Uterus (tissue), 4 donors: ENCODE measurements at places on chromosomes 7 and 10. TPM values are rescaled to one million over a fixed set of nuclear protein-coding genes. Genes with fewer than 3 reads are reported as not detected.

- peak; percentile 71 for DNase-seq
- H3K4me1 ChIP-seq, result no peaks in the 10 kb centered on the region
- no peaks in the 10 kb centered on the region for H3K36me3 ChIP-seq
- H3K27me3 ChIP-seq, result no peaks in the 10 kb centered on the region
- H3K27ac ChIP-seq, result peak overlapping the region; percentile 55
- H3K4me3 ChIP-seq, result no peak overlapping the region
Measured at GRCh38 chr10:30840395-30841050, 191.1 kb downstream of the ZNF438 start.

DNA sequence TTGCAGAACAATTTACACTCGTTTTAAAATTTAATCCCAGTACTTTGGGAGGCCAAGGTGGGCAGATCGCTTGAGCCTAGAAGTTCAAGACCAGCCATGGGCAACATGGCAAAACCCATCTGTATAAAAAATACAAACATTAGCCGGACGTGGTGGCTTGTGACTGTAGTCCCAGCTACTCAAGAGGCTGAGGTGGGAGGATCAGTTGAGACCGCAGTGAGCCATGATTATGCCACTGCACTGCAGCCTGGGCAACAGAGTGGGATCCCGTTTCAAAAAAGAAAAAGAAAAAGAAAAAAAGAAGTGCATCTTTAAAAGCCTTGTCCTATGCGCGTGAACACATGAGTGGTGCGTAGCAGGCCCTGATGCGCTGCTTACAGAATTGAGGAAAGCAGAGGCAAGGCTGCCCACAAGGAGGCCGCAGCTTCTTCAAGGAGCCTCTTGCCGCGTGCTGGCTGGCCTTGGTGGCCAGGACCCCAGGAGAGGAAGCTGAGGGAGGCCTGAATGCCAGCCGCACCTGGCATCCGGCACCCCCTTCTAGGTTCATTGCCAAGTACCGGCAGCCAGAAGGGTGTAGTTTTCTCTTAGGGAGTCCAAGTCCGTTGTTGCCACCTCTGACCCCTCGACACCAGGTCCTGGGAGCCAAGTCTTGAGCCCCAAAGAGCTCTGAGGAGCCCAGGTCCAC, 124.5 kb downstream of the UBE2H start:
- H3K27ac ChIP-seq, result no peak overlapping the region
- H3K27me3 ChIP-seq, result no peaks in the 10 kb centered on the region
- no peak for DNase-seq

- H3K4me1 ChIP-seq, result no peaks in the 10 kb centered on the region
- no peak overlapping the region for H3K27ac ChIP-seq
- H3K36me3 ChIP-seq, result no peaks in the 10 kb centered on the region
- DNase-seq, result no peak
- H3K4me3 ChIP-seq, result no peak overlapping the region
Measured at GRCh38 chr10:94264085-94264484, 98.7 kb downstream of the NOC3L start.

- no peaks in the 10 kb centered on the region for H3K36me3 ChIP-seq
- no peak overlapping the region for H3K4me3 ChIP-seq
- no peaks in the 10 kb centered on the region for H3K4me1 ChIP-seq
- DNase-seq, result no peak
- H3K27ac ChIP-seq, result no peak overlapping the region
Measured at GRCh38 chr10:51371743-51372142, 297.5 kb downstream of the PRKG1 start.

DNA sequence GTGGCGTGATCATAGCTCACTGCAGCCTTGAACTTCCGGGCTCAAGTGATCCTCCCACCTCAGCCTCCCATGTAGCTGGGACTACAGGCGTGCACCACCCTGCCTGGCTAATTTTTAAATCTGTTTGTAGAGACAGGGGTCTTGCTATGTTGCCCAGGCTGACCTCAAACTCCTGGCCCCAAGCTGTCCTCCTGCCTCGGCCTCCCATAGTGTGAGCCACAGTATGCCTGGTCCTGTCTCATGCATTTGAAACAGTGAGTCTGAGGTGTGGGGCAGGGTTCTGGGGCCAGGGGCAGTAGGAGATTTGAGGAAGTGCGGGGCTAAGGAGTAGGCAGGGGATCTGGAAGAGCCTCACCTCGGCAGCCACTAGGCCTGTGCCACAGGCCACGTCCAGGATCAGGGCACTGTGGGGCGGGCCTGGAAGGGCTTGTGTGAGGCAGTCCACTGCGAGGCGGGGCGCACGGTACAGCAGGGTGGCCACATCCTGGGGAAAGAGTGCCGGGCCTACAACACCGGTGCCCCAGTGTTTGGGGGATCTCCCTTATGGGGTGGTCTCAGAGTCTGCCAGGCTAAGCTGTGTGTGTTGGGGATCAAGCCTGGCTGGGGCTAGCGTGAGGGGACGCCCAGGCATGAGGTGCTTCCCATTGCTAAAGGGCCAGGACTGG, 1.5 kb downstream of the METTL27 start:
- no peak for DNase-seq
- H3K27me3 ChIP-seq, result no peaks in the 10 kb centered on the region
- no peak overlapping the region for H3K27ac ChIP-seq

DNA sequence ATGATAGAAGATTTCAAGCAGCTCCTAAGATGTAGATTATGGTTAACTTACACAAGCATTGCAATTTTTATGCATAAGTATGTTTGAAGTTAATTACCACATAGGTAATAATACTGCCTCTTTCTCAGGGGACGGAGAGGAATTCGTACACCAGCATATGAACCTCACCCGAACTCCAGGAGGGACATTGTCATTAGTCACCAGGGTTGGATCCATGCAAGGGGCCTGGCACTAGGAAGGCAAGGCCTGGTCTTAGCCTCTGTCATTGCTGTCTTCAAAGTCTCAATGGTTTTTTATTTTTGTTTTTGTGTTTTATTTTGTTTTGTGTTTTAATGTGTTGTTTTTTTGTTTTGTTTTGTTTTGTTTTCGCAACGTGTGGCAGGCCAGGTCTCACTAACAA, 145.6 kb upstream of the PPP2R2D start:
- H3K36me3 ChIP-seq, result no peaks in the 10 kb centered on the region
- no peaks in the 10 kb centered on the region for H3K27me3 ChIP-seq
- H3K4me3 ChIP-seq, result no peak overlapping the region
- H3K27ac ChIP-seq, result no peak overlapping the region
- no peaks in the 10 kb centered on the region for H3K4me1 ChIP-seq

- no peak for DNase-seq
- H3K4me3 ChIP-seq, result no peak overlapping the region
- H3K27ac ChIP-seq, result no peak overlapping the region
- H3K36me3 ChIP-seq, result no peaks in the 10 kb centered on the region
Measured at GRCh38 chr7:78487464-78487863, 688.9 kb downstream of the PHTF2 start.

DNA sequence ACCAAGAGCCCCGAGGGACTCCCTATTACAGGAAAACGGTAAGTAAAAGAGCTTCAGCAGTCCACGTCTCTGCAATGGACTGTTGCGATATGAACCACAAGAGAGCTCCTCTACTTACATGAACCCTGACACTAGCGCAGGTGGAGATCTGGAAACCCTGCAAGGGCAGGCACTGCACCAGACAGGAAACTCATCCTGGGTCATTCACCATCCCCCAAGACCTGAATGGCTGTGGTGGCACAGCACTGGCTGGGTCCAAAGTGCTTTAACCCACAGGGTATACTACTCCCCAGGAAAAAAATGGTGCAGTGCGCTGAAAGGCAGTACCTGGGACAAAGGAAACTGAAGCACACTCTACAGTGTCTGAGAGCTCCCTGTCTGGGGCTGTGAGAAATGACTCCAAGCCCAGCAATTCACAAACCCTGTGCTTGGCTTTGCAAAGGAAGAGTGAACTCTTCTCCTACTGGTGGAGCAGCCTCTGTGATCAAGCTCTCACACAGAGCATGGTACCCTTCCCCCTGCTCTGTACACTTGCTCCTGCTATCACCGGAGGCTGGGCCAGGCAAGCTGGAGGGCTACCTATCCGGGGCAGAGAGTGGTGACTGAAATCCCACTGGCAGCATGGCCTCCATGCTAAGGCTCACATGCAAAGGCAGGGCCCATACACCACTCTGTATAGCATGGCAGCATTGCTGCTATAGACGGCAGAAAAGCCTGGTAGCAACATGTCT, 44.9 kb downstream of the HIBADH start:
- H3K36me3 ChIP-seq, result no peaks in the 10 kb centered on the region
- no peak for DNase-seq

DNA sequence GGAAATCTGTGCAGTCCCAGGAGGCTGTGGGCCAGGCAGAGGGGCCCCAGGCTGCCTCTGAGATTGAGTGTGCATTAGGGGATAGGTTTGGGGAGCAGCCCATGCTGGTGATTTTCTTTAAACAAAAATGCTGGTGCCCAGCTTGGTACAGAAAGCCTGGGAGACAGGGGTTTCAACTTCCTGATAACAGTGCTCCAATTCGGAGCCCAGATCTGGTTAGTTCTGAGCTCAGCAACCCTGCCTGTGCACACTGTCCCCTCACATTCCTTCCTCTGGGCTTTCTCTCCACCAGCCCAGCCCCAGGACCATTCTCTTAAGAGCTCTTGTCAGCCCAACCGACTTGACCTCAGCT, 379.2 kb upstream of the ZMIZ1 start:
- H3K4me3 ChIP-seq, result no peak overlapping the region
- H3K4me1 ChIP-seq, result no peaks in the 10 kb centered on the region
- no peak for DNase-seq
- no peaks in the 10 kb centered on the region for H3K27me3 ChIP-seq

DNA sequence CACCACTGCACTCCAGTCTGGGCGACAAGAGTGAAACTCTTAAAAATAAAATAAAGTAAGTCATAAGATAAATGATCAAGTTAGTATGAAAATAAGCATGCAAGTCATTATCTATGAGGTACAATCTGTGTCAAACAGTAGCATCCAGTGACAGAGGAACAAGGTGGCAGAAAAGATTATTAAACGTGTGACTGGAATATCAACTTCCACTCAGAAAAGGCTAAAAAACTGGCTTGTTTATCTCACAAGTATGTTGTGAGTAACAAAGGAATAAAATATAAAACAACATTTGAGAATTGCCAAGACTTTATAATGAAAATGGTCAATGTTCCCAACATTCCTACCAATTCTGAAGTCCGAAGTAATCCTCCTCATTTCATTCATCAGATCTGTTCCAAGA, 30.3 kb downstream of the ITGB1 start:
- no peaks in the 10 kb centered on the region for H3K4me1 ChIP-seq
- H3K4me3 ChIP-seq, result no peak overlapping the region
- H3K36me3 ChIP-seq, result no peaks in the 10 kb centered on the region
- no peak overlapping the region for H3K27ac ChIP-seq
- no peak for DNase-seq

GRCh38 chr7:27329909-27330308, 87.3 kb downstream of the EVX1 start:
- no peaks in the 10 kb centered on the region for H3K36me3 ChIP-seq
- no peaks in the 10 kb centered on the region for H3K27me3 ChIP-seq
- H3K4me1 ChIP-seq, result no peaks in the 10 kb centered on the region
- H3K4me3 ChIP-seq, result no peak overlapping the region
- DNase-seq, result no peak

DNA sequence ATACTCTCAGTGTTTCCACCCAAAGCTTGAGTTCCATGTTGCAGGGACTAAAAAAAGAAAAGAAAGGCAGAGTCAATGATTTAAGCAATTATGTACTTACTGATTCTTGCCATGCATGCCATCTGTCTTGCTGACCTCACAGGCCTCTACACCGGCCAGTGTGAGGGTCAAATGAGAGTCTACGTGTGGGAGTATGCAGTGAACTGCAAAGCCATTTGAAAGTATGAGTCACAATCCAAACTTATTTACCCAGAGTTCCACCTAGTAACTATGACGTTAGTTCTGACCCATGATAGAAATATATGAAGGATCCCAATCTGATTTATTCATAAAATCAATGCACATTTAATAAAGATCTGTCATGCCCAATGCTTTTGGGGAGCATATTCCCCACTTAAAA, 26.5 kb downstream of the PDE1C start:
- H3K27me3 ChIP-seq, result no peaks in the 10 kb centered on the region
- H3K36me3 ChIP-seq, result no peaks in the 10 kb centered on the region
- no peak overlapping the region for H3K27ac ChIP-seq
- no peak overlapping the region for H3K4me3 ChIP-seq

- H3K36me3 ChIP-seq, result no peaks in the 10 kb centered on the region
- no peaks in the 10 kb centered on the region for H3K27me3 ChIP-seq
- no peaks in the 10 kb centered on the region for H3K4me1 ChIP-seq
- no peak overlapping the region for H3K27ac ChIP-seq
- no peak overlapping the region for H3K4me3 ChIP-seq
- no peak for DNase-seq
Measured at GRCh38 chr7:50204581-50204980, 99.9 kb upstream of the IKZF1 start.

- H3K27ac ChIP-seq, result peak overlapping the region; percentile 94
- peaks cover 3% of the 10 kb centered on the region for H3K4me1 ChIP-seq
- no peak for DNase-seq
Measured at GRCh38 chr7:73739387-73739767, 775 bp upstream of the ABHD11 start.

DNA sequence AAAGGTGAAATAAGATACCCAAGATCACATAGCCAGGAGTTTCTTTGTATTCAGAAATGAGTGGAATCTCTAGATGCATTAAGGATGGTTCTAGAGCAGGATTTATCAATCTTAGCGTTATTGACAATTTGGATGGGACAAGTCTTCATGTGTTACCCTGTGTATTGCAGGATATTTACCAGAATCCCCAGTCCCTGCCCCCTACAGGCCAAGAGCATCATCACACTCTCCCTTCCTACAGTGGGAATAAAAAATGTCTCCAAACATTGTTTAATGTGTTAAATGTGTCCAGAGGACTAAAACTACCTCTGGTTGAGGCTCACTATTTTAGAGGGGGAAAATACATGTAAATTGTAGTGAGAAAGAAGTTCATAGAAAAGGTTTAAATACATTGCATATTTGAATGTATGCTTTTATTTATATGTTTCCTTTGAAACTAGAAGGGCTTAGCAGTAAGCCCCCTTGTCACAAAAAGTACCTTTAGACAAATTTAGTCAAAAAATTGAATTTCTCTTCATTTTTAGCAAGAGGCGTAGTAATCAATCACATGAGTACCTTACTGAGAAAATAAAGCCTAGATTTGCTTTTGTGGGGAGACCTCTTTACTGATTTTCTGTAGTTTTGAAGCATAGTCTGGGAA, 141.2 kb downstream of the MLLT10 start:
- H3K27ac ChIP-seq, result no peak overlapping the region
- DNase-seq, result no peak
- H3K4me1 ChIP-seq, result no peaks in the 10 kb centered on the region
- H3K4me3 ChIP-seq, result no peak overlapping the region

Gene LCOR
- 2,027 TPM for total RNA-seq

Gene CPN1
- total RNA-seq, result not detected

Gene ZYX
- 73.2 TPM for total RNA-seq

Gene MRPS24
- total RNA-seq, result 134 TPM

Gene GRM3
- 2.1 TPM for total RNA-seq

Gene IFIT2
- total RNA-seq, result 1.5 TPM

Gene OR2A5
- not detected for total RNA-seq

Gene CCDC172
- total RNA-seq, result not detected

Gene VENTX
- 0.51 TPM for total RNA-seq

Gene GIMAP1
- total RNA-seq, result 7.4 TPM

Gene IGFBP3
- 296 TPM for total RNA-seq
